Right ventricle myocardium inferior (tissue), 1 donor: ENCODE measurements at places on chromosomes 5 and 9. TPM values are rescaled to one million over a fixed set of nuclear protein-coding genes. Genes with fewer than 3 reads are reported as not detected.
A peak's percentile ranks its signal among the peaks of the same experiment; 100 is the strongest.

DNA sequence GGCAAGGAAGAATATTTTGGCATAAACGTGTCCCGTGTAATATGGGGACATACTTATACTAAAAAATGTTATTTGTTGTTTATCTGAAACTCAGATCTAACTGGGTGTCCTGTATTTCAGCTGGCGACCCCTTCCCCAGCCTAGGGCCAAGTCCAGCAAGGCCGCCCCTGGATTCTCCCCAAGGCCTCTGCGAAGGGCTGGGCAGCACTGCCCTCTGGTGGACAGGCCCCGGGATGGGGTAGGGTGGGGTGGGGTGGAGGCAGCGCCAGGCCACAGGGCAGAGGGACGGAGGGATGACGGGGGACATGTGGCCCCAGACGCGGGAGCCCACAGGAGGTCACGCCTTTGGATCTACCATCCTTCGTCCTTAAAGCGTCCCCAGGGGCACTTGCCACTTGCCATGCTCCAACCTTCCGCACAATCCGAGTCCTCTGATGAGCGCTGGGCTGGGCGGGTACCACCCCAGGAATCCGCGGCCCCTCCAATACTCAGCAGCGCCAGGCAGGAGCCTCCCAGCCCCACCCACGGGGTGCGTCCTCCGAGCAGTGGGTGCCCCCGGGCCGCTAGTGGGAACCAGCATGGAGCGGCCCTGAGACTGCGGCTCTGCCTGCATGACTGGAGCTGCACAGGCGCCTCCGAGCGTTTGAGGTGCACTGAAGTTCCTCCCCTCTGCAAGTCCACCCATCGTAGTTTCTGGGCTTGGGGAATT is 7.1 kb upstream of the AGPAT2 start:
- no peak for DNase-seq

The MARCHF3 gene
- 30.1 TPM for total RNA-seq

DNA sequence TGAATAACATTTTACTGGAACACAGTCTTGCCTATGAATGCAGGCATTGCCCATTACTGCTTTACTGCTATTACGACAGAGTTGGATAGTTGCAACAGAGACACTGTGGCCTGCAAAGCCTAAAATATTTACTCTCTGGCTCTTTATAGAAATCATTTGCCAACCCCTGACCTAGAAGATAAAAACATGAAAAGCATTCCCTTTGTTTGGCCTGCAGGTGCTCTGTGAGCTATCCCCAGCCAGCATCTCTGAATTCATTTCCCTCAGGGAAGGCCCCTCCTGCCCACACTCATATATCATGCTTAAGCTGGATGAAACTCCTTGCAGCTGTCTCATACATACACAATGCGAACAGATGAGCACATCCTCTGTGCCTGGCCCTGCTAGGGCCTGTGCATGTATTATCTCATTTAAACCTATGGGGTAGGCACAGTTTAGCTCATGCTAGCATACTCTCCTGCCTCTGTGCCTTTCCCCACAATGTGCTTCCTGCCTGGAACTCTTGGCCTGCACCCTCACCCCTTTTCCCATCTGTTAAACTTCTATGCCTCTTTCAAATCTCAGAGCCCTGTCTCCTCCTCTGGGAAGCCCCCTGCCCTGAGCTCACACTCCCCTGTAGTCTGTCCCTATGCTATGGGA is 193.1 kb downstream of the PAX5 start:
- DNase-seq: no peak

The SPINK7 gene
- total RNA-seq: not detected

GRCh38 chr5:11130131-11130530 is 369.1 kb upstream of the DAP start:
- no peak for DNase-seq

GRCh38 chr9:38671372-38671731 is 48.6 kb downstream of the FAM240B start:
- DNase-seq: no peak

DNA sequence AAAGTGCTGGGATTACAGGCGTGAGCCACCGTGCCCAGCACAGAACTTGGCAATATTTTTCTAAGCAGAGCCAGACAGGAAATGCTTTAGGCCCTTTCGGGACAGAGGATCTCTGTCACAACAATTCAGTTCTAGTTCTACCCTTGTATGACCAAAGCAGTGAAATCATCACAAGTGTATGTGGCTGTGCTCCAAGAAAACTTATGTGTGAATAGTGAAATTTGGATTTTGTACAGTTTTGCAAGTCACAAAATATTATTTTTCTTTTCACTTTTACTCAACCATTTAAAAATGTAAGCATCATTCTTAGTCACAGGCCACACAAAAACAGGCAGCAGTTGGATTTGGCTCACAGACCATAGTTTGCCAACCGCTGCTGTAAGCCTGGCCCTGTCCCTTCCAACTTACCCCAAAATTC is 20.4 kb upstream of the PRUNE2 start:
- DNase-seq: peak; percentile 45

DNA sequence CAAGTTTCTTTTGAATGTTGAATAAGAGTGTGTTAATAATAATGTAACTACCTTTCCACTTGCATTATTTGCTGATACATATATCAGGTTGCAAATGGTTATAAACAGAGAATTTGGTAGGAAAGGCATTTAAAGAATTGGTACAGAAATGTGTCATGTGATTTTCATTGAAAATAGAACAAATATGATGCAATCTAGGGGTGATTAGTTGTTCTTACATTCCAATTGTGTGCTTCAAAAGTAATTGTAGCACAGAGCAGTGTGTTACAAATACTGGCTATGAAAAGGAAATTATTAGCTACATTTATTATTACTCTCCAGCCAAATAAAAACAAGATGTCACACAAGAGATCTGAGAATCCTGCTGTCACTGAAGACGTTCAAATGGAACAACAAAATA is 61.8 kb upstream of the PRDM9 start:
- no peak for DNase-seq

DNA sequence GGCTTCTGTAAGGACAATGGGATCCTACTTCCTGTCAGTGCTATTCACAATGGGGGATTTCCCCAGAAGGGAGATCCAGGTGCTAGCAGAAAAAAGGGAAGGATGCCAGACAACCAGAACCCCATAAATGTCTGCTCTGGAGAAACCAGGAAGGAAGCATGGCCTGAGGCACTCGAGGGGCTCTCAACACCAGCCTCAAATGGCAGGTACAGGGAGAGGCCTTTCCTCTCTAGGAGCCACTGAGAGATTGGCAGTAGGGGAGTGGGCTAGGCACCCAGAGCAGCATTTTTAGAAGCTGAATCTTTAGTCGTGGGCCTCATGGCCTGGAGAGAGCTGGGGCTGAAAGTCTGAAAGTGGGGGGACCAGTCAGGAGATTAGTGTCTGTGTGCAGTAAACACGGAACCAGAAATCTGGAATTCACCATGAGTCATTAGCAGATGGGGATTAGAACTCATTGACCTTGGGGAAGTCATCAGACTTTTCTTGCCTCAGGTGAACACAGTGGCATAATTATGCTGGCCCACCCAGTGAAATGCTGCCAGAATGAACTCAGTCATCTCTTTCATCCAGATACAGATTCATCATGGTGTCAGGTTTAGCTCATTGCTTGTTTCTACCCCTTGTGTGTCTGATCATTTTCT is 28.3 kb downstream of the ARHGEF28 start:
- no peak for DNase-seq

DNA sequence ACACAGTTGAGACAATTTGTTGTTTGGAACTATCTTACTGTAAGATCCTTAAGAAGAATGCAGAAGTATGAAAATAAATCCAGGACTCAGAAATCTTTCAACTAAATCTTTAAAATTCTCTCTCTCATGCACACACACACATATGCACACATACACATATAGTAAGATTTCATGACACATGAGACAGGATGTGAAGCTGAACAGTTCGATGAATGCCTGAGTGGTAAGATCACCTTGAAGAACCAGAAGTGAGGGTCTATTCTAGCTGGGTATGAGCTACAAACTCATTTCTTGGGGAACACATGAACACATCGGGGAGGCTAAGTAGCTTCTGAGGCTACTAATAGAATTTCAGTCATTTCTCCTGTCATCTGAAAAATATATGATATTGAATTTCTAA is 153.6 kb downstream of the TMC1 start:
- DNase-seq: no peak

- DNase-seq: no peak
Observed at GRCh38 chr9:99594056-99594780, 227.5 kb upstream of the NR4A3 start.

- no peak for DNase-seq
Observed at GRCh38 chr9:104987743-104988142, 59.8 kb upstream of the ABCA1 start.

The NR4A3 gene
- 3.9 TPM for total RNA-seq

- DNase-seq: no peak
Observed at GRCh38 chr9:124780060-124780756, 3.3 kb downstream of the OLFML2A start.

DNA sequence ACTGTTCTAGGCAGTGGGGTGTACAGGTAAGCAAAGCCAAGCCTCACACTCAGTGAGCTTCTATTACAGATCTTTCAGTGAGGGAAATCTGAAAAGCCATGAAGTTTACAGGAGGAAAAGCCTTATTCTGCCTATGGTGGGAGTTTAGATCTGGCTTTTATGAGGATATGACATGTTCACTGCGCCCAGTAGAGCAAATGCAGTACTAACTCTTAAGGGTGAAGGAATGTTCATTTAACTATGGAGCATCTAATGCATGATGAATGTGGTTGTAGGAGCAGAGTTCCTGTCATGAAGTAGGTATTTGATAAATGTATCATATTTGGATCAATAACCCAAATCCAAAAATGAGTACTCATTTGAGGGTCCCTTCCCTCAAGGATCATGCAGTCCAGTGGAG is 230.2 kb upstream of the PAPPA start:
- no peak for DNase-seq

The PLK2 gene
- 66.4 TPM for total RNA-seq

GRCh38 chr9:95080961-95081647 is 236.4 kb downstream of the FANCC start:
- DNase-seq: no peak

DNA sequence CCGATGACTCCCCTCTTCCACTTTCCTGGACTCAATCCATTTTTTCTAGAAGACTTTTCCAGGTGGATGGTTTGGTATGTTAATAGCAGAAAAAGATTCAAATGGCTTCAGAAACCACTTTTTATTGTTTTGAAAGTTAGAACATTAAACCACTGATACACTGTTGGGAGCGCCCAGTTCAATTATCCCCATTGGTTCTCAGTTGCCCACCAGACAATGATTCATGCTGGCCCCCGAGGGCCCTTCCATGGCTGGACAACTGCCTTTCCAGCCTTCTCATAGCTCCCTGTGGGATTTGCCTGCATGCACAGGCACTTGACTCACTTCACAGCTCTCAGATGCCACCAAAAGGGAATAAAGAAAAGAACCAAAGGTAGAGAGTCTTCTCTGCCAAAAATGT is 21.3 kb upstream of the ANKRD34B start:
- DNase-seq: no peak

- DNase-seq: no peak
Observed at GRCh38 chr5:91243852-91244251, 139.3 kb downstream of the ARRDC3 start.

The KCNT1 gene
- 2.6 TPM for total RNA-seq

DNA sequence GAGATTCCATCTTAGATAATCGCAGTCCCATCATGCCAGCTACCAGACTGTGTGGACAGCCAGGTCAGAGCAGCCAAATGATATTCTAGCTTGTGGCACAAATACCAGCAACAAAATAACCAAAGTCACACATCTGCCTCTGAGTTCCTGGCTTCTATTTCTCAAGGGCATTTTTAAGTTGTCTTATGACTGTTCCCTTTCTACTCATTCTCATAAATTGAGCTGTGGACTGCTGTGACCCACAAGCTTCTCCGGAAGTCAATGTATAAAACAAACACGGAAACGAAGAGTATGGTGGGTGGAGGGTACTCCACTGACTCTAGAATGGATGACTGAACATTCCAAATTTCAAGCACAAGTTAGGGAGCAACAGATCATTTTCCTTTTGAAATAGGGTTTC is 43.9 kb downstream of the PDCD1LG2 start:
- no peak for DNase-seq

The C9orf152 gene
- total RNA-seq: not detected

The ALDH7A1 gene
- 35.5 TPM for total RNA-seq

GRCh38 chr9:15882883-15883282 is 330.0 kb downstream of the CCDC171 start:
- no peak for DNase-seq

- DNase-seq: no peak
Observed at GRCh38 chr5:130715541-130715940, 449.5 kb downstream of the HINT1 start.

DNA sequence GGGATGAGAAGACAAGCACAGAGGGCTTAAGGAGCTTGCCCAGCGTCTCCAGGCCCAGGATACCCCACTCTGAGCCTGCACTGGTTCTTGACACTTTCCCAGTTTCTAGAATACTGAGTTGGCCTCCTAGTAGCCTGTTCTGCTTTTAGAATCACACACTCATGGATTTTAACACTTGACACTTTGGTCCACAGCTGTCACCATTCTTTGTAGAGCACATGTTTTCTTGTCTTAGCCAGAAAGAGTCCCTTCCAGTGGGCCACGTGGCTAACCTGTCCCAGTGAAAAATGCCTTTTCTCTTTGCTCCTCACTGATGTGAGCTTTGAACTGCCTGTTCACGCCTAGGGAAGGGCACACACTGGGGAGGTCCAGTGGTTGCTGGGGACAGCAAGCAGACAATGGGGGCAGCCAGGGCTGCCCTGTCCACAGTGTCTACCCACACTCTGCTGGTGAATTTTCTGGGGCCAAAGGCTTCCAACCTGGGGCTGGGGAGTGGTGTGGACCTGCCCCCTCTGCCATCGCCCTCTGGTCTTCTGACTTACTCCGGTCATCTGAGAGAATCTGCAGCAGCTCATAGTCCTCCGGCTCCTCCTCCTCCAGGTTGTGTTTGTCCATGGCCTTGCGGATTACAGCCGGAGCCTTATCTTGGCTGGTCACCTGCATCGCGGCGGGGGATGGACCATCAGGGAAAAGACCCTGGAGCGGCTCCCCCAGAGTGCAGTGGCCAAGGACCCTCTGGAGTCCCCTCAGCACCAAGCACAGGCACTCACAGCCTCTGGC is 21.1 kb downstream of the RALGDS start:
- DNase-seq: peak; percentile 25

The C9orf153 gene
- total RNA-seq: not detected

GRCh38 chr5:72505539-72506157 is 1.6 kb downstream of the ZNF366 start:
- DNase-seq: no peak

GRCh38 chr5:59724482-59725391 is 168.8 kb downstream of the PDE4D start:
- DNase-seq: no peak

The SPINK5 gene
- total RNA-seq: 1.1 TPM

GRCh38 chr5:76204713-76205112 is 121.5 kb downstream of the SV2C start:
- no peak for DNase-seq

GRCh38 chr5:123785162-123786071 is 273.4 kb downstream of the CSNK1G3 start:
- DNase-seq: no peak

The GDA gene
- total RNA-seq: 3.1 TPM

The SAPCD2 gene
- total RNA-seq: 0.22 TPM

DNA sequence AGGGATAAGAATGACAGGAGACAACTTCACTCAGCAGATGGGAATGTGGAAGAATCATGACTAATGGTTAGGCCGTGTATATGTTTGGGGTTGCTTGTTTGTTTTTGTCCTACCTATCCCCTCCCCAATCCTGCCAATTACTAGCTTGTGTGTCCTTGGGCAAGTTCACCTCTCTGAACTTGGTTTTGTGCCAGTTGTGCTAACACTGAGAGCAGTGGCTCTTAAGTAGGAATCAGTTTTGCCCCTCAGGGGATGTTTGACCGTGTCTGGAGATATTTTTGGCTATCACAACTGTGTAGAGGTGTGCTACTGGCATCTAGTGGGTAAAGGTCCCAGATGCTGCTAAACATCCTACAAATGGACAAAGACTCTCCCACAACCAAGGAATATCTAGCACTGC is 287.0 kb downstream of the DMRT2 start:
- no peak for DNase-seq
